ENCODE measurements at places on chromosomes 7 and 10.

- no peak for DNase-seq
Observed at GRCh38 chr10:70753026-70753663, 32.0 kb downstream of the TBATA start.

- no peak for DNase-seq
Observed at GRCh38 chr7:50854247-50854646, 71.6 kb upstream of the GRB10 start.

DNA sequence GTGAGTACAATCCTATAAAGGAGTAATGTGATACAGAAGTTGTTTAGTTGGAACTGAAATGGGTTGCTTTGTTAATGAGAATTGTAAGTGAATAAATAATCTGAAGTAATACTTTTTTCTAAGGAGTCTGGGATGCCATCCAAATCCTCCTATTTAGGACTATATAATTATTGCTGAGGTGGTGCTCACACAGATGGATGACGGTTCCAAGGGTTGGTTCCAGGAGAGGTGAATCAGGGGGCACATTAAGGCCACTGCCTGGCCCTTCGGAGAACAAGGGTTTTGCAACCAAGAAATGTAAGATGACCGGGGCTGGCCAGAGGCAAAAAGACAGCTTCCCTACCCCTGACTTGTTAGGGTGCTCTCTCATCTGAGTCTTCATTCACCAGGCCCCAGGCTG, 352.7 kb downstream of the PHTF2 start:
- DNase-seq, result no peak

- no peak for DNase-seq
Observed at GRCh38 chr7:46191776-46192175, 270.7 kb upstream of the IGFBP3 start.

DNA sequence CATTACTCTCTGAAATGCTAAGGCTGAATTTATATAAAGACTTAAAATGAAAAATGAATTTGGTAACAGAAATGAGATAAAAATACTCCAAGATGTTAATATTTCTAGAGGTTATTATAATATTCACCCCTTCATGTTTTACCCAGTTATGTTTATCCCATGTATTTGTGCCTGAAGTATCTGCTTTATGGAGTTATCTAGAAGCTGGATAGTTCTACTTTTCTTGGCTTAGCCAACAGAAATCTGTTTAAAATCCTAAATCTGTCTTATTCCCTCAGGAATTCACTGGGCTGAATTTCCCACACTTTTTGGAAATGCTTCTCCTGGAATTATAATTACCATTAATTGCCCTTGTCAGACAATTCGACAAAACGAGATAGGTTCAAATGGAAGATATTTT, 201.6 kb downstream of the THSD7A start:
- DNase-seq, result no peak

All from stimulated activated CD4-positive, alpha-beta T cell treated with anti-CD3 and anti-CD28 coated beads, Interleukin-15, amount 100 ng/mL, for 24 hours (primary cell).